ENCODE measurements at places on chromosomes 16 and 17. TPM values are rescaled to one million over a fixed set of nuclear protein-coding genes. Genes with fewer than 3 reads are reported as not detected.

Gene RNF227
- 5.7 TPM for total RNA-seq

Gene ST6GALNAC2
- 104 TPM for total RNA-seq

Gene ABCA5
- 39.4 TPM for total RNA-seq

Gene PRAC2
- not detected for total RNA-seq

Gene KRT27
- 1.2 TPM for total RNA-seq

Gene CSH1
- not detected for total RNA-seq

Gene CD300E
- total RNA-seq, result 3.8 TPM

Gene EVI2A
- total RNA-seq, result 9.3 TPM

Gene CACNG3
- not detected for total RNA-seq

Gene FOXF1
- total RNA-seq, result 0.45 TPM

Gene C1QTNF8
- total RNA-seq, result not detected

Gene DBNDD1
- total RNA-seq, result 1.8 TPM

Gene CEP295NL
- 16.7 TPM for total RNA-seq

Gene HOXB1
- not detected for total RNA-seq

Gene SOX8
- 57.7 TPM for total RNA-seq

Gene FOXC2
- 20.0 TPM for total RNA-seq

Gene C17orf50
- not detected for total RNA-seq

Gene SLC47A1
- 8.0 TPM for total RNA-seq

Gene MYH1
- not detected for total RNA-seq

Gene CRYBA1
- total RNA-seq, result not detected

Gene FXR2
- 46.5 TPM for total RNA-seq

Gene CHRNE
- 2.3 TPM for total RNA-seq

Gene KRTAP4-4
- not detected for total RNA-seq

Gene RHBDL1
- 1.6 TPM for total RNA-seq

Gene TBC1D26
- total RNA-seq, result 0.27 TPM

Gene TMEM231
- 13.7 TPM for total RNA-seq

Gene ABCC3
- total RNA-seq, result 5.4 TPM

Gene OR1F1
- total RNA-seq, result not detected

Gene CORO6
- 21.5 TPM for total RNA-seq

Gene ITGAX
- total RNA-seq, result 41.1 TPM

Gene SMIM36
- total RNA-seq, result not detected

Gene EPN2
- 76.6 TPM for total RNA-seq

Gene RNF43
- 0.67 TPM for total RNA-seq

Gene ATAD5
- total RNA-seq, result 1.5 TPM

Gene CDK5R1
- total RNA-seq, result 1.3 TPM

Gene CCL14
- 96.8 TPM for total RNA-seq

Gene NPIPA3
- 9.0 TPM for total RNA-seq

Gene NTHL1
- 21.8 TPM for total RNA-seq

Gene CCDC57
- total RNA-seq, result 50.6 TPM

Gene MT4
- total RNA-seq, result not detected

Gene KRT23
- total RNA-seq, result 0.53 TPM

Gene MVP
- 123 TPM for total RNA-seq

Gene HOXB5
- 2.4 TPM for total RNA-seq

Measured in sciatic nerve (tissue), 2 donors.